Adrenal gland (tissue), 19 donors: ENCODE measurements at places on chromosomes 3 and 15. TPM values are rescaled to one million over a fixed set of nuclear protein-coding genes. Genes with fewer than 3 reads are reported as not detected.

The NRROS gene
- 2.4 TPM for polyA plus RNA-seq

The GPR149 gene
- polyA plus RNA-seq = not detected

The MYZAP gene
- 24.8 TPM for polyA plus RNA-seq

GRCh38 chr3:126483321-126483761 lies 7.7 kb upstream of the ZXDC start:
- H3K27me3 ChIP-seq = no peaks in the 10 kb centered on the region
- H3K4me3 ChIP-seq = no peak overlapping the region
- no peaks in the 10 kb centered on the region for H3K36me3 ChIP-seq

DNA sequence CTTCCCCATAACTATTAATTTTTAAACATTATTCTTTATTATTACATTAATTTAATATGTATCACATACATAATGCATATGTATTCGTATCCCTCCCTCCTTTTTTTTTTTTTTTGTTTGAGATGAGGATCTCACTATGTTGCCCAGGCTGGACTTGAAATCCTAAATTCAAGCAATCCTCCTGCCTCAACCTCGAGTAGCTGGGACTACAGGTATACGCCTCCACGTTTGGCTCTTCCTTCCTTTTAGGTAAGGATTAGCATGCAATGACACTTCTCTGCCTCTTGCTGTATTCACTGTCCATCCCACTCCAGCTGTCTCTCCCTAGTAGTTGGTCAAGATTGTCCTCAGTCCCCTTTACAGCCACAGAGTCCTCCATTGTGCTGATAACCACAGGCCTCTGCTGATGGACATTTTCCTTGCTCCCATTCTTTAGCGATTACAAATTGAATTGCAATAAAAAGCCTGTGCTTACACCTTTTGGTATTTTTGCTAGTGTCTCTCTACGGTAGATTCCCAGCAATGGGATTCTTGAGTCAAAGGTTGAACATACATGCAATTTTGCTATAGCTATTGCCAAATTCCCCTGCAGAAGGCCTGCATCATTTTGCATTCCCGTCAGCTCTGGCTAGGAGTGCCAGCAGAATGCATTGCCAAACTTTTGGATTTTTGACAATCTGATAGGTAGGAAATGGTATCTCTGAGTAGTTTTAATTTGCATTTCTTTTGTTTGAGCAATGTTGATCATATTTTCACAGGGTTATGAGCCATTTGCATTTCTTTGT lies 156.6 kb downstream of the SMAD6 start:
- no peaks in the 10 kb centered on the region for H3K27me3 ChIP-seq
- no peaks in the 10 kb centered on the region for H3K36me3 ChIP-seq
- no peak overlapping the region for H3K27ac ChIP-seq
- no peak for DNase-seq
- H3K4me1 ChIP-seq = no peaks in the 10 kb centered on the region

DNA sequence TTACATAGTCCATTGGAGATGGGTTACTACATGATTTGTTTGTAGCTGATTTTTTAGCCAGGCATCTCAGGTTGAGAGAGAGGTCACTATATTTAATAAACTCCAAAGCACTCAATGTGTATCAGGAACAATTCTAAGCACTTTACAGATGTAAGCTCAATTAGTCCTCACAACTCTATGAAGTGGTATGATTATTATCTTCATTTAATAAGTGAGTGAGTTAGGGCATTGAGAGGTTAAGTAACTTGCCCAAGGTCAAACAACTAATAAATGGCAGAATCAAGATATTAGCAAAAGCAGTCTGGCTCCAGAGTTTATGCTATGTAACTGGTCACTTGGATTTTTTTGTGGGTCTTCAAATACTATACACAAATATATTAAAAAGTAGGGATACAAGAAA lies 56.3 kb upstream of the ABI3BP start:
- H3K4me3 ChIP-seq = no peak overlapping the region
- H3K27me3 ChIP-seq = no peaks in the 10 kb centered on the region
- DNase-seq = no peak
- H3K27ac ChIP-seq = no peak overlapping the region
- H3K4me1 ChIP-seq = no peaks in the 10 kb centered on the region
